ENCODE measurements at places on chromosomes 11 and 22. TPM values are rescaled to one million over a fixed set of nuclear protein-coding genes. Genes with fewer than 3 reads are reported as not detected.

DNA sequence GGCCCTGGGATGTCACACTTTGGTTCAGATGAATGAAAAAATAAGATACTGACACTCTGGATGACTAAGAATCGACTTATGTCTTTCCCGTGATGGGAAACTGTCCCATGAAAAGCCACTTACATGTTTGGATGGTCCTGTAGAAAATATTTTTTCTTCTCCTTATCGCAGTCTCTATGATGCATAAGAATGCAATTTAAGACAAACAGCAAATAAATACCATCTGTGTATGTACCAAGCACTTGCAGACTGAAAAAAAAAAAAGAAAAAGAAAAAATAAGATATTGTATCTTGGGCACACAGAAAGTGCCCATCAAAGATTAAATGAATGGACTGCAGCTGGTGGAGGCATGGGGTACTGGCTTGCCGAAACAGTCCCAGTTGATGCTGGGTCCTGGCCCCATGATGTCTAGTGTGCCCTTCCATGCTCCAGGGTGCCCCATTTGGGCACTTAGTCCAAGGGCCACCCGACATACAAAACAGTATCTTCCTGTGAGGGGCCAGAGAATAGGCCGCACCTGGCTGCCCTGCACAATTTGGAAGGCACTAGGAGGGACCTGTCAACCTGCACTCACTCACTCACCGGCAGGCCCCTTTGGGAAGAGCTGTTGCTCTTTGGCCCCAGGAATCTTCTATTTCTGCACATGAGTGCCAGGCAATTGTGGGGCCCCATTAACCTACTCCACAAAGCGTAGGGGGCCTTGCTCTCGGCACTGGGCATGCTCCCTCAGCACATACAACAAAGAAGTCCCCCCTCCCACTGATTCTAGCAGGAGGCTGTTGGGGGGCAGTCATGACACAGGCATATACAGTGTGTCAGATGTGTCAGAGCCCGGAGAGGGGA, 2.5 kb upstream of the ZBED4 start:
- DNase-seq = no peak

Gene CASP1
- 15.6 TPM for total RNA-seq

- DNase-seq = no peak
These were observed 634.3 kb downstream of the BRD1 start for GRCh38 chr22:49193348-49193747.

DNA sequence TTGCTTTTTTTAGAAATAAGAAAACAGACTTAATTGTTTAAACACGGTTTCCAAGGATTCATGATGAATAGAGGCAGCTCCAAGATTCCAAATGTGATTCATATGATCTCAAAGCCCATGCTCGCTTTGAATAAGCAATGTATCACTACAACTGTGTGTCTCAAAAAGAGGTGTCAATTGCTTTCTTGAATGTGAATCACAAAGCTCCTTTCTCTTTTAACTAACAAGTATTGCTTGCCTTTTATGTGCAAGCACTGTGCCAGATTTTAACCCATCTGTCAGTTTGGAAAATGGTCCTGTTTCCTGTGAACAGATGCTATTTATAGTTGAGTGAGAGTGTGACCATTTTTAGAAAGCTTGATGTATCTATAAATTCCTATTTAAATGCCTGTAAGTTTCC, 6.5 kb downstream of the OOSP1 start:
- DNase-seq = no peak

DNA sequence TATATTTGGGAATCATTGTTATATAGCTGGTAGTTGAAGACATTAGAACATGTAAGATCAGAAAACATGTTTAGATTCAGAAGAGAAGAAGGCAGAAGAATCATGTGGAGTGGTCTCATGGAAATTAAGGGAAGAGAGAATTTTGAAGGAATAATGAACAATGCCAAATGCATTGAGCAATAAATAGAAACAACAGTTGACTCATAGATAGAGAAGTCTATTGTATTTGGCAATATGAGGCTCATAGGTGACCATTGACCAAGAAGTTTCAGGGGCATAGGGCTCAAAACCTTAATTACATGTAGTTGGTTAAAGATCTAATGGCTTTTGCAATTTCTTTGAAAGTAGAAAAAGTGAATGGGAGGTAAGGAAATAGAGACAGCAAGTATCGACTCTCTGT, 123.9 kb downstream of the PAX6 start:
- no peak for DNase-seq

DNA sequence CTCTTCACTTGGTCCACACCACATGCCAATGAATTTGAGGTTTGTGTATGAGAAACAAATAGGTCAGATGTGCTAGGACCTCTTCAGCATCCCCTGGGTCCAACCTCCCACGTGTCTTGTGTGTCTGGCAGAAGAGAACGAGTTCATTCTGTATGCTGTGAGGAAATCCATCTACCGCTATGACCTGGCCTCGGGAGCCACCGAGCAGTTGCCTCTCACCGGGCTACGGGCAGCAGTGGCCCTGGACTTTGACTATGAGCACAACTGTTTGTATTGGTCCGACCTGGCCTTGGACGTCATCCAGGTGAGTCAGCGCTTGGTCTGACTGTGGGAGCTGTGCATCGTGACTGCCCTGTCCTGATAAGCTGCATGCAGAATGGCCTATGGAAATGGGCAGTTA, 101.0 kb upstream of the SORL1-AS1 start:
- DNase-seq = no peak

GRCh38 chr11:101127699-101128570, 1.7 kb downstream of the PGR start:
- no peak for DNase-seq

Gene OR8G5
- not detected for total RNA-seq
